ENCODE measurements at places on chromosomes 1 and 21. TPM values are rescaled to one million over a fixed set of nuclear protein-coding genes. Genes with fewer than 3 reads are reported as not detected.

Gene KRTAP11-1
- not detected for total RNA-seq

Gene NBPF6
- total RNA-seq, result not detected

Gene NBPF19
- total RNA-seq, result 3.7 TPM

Gene KCNK2
- 0.05 TPM for total RNA-seq

Gene ITLN2
- not detected for total RNA-seq

Gene PRKAA2
- total RNA-seq, result 1.3 TPM

Gene UTS2
- not detected for total RNA-seq

Gene LAD1
- total RNA-seq, result 1.1 TPM

Gene RIMS3
- under 0.01 TPM for total RNA-seq

Gene HIPK1
- total RNA-seq, result 23.9 TPM

Gene MFSD2A
- 6.9 TPM for total RNA-seq

Gene RXFP4
- not detected for total RNA-seq

Gene AK5
- 3.6 TPM for total RNA-seq

Gene S100A11
- 686 TPM for total RNA-seq

Gene MAP3K7CL
- 9.9 TPM for total RNA-seq

Gene OR10Z1
- not detected for total RNA-seq

Gene ESPN
- total RNA-seq, result 0.15 TPM

Gene GJA8
- total RNA-seq, result not detected

Gene ZFP69B
- 1.6 TPM for total RNA-seq

Gene ABCD3
- total RNA-seq, result 18.7 TPM

Gene STUM
- total RNA-seq, result 0.35 TPM

Gene PLCH2
- total RNA-seq, result not detected

Gene UBR4
- total RNA-seq, result 186 TPM

Gene CNKSR1
- total RNA-seq, result 1.0 TPM

Gene BLACAT1
- not detected for total RNA-seq

Gene RPTN
- total RNA-seq, result not detected

Gene NIPAL3
- 23.9 TPM for total RNA-seq

Gene FCGR2B
- not detected for total RNA-seq

Gene SLC6A9
- total RNA-seq, result 1.5 TPM

Gene PALMD
- 83.9 TPM for total RNA-seq

Gene ATP6V1G3
- total RNA-seq, result not detected

Gene PRAMEF11
- not detected for total RNA-seq

Gene LIN28A
- 0.05 TPM for total RNA-seq

Gene OR2L2
- not detected for total RNA-seq

Gene CBR3
- 5.6 TPM for total RNA-seq

Gene RGS4
- total RNA-seq, result 351 TPM

Gene KRTAP13-2
- not detected for total RNA-seq

Gene ATAD3B
- total RNA-seq, result 22.6 TPM

Gene MROH9
- not detected for total RNA-seq

Gene OLFML2B
- 0.53 TPM for total RNA-seq

Gene LEFTY1
- not detected for total RNA-seq

Gene WNT2B
- 4.4 TPM for total RNA-seq

Gene PARS2
- 4.9 TPM for total RNA-seq

Gene MPL
- total RNA-seq, result not detected

Gene NT5C1A
- not detected for total RNA-seq

Gene CFHR1
- total RNA-seq, result not detected

Gene MAB21L3
- not detected for total RNA-seq

Gene BRDT
- not detected for total RNA-seq

Gene CFAP74
- not detected for total RNA-seq

Gene NDUFS5
- 476 TPM for total RNA-seq

Gene SLAMF7
- total RNA-seq, result not detected

Gene DCDC2B
- not detected for total RNA-seq

Gene OR6K3
- total RNA-seq, result not detected

Gene SAMD11
- total RNA-seq, result not detected

Gene LRRC71
- 0.12 TPM for total RNA-seq
